ENCODE measurements at places on chromosomes 1 and 21. TPM values are rescaled to one million over a fixed set of nuclear protein-coding genes. Genes with fewer than 3 reads are reported as not detected.

The FLG2 gene
- total RNA-seq: not detected

The SPRR1B gene
- not detected for total RNA-seq

The IL10 gene
- total RNA-seq: 1.9 TPM

The RUNX3 gene
- total RNA-seq: 2.4 TPM

The NHLH1 gene
- not detected for total RNA-seq

The STYXL2 gene
- total RNA-seq: 80.0 TPM

The ZC3H11A gene
- 43.3 TPM for total RNA-seq

The PTTG1IP gene
- total RNA-seq: 195 TPM

The TMEM125 gene
- total RNA-seq: 0.41 TPM

The TGFB2 gene
- total RNA-seq: 2.7 TPM

The ERICH3 gene
- not detected for total RNA-seq

The TNNT2 gene
- total RNA-seq: 4,860 TPM

The KHDRBS1 gene
- total RNA-seq: 57.2 TPM

The RBM11 gene
- 1.2 TPM for total RNA-seq

The KCNA3 gene
- total RNA-seq: 2.0 TPM

The ADAM30 gene
- not detected for total RNA-seq

The CELA3A gene
- total RNA-seq: not detected

The TOR1AIP1 gene
- total RNA-seq: 50.4 TPM

The SPRR2B gene
- not detected for total RNA-seq

The LCE2C gene
- not detected for total RNA-seq

The PPFIA4 gene
- 16.3 TPM for total RNA-seq

The DIO1 gene
- not detected for total RNA-seq

The SELP gene
- total RNA-seq: 12.4 TPM

The VANGL1 gene
- 7.5 TPM for total RNA-seq

The TSSK3 gene
- total RNA-seq: 0.79 TPM

The FLG gene
- total RNA-seq: not detected

The NPPA gene
- 58,150 TPM for total RNA-seq

The AGRN gene
- total RNA-seq: 14.8 TPM

The PARK7 gene
- 284 TPM for total RNA-seq

The CAMK2N1 gene
- 25.3 TPM for total RNA-seq

The COL11A1 gene
- total RNA-seq: 0.35 TPM
